ENCODE measurements at places on chromosomes 16 and 17. TPM values are rescaled to one million over a fixed set of nuclear protein-coding genes. Genes with fewer than 3 reads are reported as not detected.
A peak's percentile ranks its signal among the peaks of the same experiment; 100 is the strongest.

Gene PRSS53
- 1.3 TPM for total RNA-seq

Gene HSD17B1
- 1.1 TPM for total RNA-seq

DNA sequence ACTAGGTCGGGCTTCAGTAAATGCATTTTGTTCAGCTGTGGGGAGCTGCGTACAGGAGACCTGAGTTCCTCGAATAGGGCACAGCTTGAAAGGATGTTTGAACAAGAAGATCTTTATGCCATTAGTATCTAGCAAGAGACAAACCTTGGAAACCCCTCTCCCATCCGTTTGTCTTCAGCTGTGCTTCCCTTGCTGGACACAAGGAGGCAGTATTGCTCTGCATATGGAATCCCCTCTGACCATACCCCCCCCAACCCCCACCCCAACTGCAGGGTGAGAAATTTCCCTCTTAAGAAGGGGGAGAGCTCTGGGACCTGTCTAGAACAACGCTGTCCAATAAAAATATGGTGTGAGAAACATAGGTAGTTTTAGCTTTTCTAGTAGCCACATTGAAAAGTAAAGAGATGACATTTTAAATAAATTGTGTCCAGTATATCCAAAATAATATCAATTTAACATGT, 1.6 kb downstream of the MRM1 start:
- DNase-seq, result peak; percentile 90

DNA sequence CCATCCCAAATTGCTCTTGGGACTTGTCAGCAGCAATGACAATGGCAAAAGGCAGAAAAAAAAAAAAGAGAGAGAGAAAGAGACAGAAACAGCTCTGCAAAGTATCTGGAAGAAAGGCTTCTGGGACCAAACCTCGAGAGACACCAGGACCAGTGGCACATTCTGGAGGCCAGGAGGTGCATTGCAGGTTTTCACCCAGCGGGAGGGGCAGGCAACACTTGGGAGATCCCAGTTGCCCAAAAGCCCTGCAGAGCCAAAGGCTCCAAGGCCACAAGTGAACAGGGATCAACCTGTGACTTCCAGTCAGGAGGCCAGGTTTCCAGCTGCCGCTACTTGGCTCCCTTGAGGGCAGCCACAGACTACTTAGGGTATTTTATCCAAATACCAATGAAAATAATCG, 110.8 kb upstream of the CDH5 start:
- no peak for DNase-seq

DNA sequence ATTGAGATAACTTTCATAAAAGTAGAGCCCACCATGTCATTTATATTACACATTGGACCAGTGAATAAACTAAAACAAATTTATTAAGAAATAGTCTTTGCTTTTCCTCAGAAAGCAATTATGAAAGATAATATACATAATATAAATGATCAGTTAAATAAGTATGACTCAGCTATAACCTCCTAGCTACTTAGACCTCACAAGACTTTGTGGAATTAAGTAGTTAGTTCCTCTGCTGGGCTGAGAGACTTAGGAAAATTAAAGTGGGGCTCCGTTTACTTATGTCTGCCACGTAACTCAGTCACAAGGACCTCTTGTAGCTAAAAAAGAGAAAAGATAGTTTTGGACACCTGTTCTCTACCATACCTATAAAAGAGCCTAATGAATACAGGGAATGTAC, 76.9 kb downstream of the MRTFB start:
- no peak for DNase-seq

DNA sequence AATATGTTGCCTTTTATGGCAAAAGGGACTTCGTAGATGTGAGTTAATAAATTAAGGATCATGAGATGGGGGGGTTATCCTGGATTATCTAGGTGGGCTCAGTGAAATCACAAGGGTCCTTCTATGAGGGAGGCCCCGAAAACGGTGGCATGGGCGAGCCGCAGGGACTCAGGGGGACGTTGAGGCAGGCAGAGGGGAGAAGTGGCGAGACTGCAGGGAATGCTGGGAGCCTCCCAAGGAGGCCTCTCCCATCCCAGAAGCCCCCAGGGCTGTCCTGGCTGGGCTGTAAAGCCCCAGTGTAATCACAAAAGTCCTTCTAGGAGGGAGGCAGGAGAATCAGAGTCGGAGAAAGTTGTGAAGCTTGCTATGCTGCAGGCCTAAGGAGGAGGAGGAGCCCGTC, 35.0 kb downstream of the ITGAE start:
- DNase-seq, result no peak

DNA sequence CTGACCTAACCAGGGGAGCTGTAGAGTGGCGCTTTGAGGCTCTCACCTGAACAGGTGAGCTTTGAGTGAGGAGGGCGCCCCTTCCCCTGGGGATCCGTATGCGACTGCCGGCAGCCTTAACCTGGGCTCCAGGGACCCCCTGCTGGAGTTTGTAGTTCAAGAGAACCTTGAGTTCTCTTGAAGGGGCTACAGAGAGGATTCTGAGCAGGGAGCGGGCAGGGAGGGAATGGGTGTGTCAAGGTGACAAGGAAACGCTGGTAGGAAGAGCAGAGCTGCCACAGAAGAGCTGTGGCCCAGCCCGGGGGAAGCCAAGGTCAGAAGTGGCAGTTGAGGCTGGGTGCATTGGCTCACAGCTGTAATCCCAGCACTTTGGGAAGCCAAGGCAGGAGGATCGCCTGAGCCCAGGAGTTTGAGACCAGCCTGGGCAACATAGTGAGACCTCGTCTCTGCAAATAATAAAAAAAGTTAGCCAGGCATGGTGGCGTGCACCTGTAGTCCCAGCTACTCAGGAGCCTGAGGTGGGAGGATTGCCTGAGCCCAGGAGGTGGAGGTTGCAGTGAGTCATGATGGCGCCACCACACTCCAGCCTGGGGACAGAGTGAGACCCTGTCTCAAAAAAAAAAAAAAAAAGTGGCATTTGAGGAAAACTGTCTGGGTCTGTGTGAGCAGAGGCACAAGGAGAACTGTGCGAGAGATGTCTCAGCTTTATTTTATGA, 1.2 kb downstream of the LLGL2 start:
- DNase-seq, result peak; percentile 69

DNA sequence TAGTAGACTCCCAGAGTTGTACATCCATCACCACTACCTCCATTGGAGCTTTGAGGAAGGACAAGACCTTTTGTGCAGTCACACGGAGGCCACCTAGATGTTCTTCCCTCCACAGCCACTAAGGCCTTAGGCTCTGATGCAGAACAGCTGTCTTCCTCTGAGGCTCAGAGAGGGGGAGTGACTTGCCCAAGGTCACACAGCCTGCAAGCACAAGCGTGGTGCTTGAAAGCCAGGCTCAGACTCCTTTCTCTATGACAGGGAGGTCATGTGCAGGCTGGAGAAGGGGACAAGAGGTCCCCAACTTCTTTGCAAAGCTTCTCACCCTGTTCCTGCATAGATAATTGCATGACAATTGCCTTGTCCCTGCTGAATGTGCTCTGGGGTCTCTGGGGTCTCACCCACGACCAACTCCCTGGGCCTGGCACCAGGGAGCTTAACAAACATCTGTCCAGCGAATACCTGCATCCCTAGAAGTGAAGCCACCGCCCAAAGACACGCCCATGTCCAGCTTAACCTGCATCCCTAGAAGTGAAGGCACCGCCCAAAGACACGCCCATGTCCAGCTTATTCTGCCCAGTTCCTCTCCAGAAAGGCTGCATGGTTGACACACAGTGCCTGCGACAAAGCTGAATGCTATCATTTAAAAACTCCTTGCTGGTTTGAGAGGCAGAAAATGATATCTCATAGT, 12.7 kb downstream of the SCGB1C2 start:
- DNase-seq, result no peak

GRCh38 chr17:74512036-74512435, 19.2 kb downstream of the CD300LB start:
- DNase-seq, result no peak

DNA sequence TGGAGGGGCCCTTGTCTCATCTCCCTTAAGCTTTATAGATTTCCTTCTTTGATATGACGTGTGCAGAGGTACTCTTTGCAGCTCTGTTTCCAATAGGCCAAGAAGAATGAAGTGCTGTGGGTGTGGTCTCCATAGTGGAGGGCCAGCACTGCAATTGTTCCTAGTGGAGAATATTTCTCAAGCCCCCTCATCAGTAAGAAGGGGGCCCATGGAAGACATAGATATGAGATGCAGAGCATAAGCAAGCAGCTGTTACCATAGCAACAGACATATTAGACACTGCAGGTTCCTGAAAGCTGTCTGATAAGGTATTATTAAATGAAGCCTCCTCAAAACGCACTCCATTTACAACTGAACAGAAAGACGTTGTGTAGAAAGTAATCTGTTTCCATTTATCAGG, 240.7 kb downstream of the ZFHX3 start:
- no peak for DNase-seq

DNA sequence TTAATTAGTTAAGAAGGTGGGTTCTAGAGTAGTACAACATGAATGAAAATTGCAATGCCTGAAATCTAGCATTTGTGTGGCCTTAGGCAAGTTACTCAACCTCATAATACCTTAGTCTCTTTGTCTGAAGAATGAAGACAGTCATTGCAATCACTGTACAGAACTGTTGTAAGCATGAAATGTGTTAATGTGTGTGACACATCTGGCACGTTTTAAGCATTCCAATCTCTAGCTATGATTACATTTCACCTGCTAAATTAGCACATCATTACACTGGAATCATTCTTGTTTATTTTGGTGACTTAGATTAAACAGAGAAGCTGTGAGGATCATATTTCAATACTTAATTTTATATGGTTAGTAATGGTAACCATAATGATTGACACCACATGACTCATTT, 629.7 kb upstream of the KIF2B start:
- DNase-seq, result no peak

- peak; percentile 99 for DNase-seq
Observed at GRCh38 chr17:76141212-76142038, at the start of gene FOXJ1. Gene FOXJ1 (minus strand): TSS chr17:76141245. CDS start chr17:76140395, 850 bp downstream.

DNA sequence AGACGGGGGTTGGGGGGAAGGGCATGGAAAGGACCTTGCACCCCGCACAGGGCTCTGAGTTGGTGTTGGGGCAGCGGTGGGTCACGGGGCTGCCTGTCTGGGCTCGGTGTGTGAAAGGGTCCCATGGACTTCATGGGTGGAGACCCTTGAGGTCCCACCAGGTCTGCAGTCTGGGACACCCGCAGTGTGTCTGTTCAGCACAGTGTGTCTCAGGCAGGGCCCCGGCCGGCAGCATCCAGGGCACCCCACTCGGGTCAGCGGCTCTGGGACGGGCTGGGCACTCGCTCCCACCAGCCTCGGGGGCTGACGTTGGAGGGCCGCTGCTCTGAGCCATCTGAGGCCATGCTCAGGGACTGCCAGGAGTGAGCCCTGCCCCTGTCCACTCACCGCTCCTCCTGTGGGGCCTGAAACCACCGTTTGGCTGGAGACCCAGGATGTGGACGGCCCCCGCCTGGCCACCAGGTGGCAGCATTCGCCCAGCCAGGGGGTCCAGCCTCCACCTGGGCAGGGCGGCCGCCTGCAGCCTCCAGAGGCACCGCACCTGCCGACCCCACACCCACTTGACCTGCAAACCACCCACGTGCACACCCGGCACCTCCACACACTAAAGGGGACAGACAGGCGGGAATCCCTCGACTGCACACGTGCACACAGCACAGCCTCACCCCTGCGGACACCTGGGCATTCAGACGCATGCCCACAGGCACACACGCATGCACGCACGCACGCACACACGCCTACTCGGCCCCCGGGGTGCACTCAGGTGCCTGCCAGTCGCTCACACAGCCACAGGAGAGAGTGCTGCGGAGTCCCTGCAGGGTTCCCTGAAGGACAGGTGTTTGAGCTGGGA, 10.1 kb upstream of the ZFPM1 start:
- DNase-seq, result peak; percentile 99

GRCh38 chr16:64880994-64881393, 240.9 kb downstream of the CDH11 start:
- no peak for DNase-seq

- no peak for DNase-seq
Observed at GRCh38 chr17:72021417-72022041, 99.3 kb upstream of the SOX9 start.

DNA sequence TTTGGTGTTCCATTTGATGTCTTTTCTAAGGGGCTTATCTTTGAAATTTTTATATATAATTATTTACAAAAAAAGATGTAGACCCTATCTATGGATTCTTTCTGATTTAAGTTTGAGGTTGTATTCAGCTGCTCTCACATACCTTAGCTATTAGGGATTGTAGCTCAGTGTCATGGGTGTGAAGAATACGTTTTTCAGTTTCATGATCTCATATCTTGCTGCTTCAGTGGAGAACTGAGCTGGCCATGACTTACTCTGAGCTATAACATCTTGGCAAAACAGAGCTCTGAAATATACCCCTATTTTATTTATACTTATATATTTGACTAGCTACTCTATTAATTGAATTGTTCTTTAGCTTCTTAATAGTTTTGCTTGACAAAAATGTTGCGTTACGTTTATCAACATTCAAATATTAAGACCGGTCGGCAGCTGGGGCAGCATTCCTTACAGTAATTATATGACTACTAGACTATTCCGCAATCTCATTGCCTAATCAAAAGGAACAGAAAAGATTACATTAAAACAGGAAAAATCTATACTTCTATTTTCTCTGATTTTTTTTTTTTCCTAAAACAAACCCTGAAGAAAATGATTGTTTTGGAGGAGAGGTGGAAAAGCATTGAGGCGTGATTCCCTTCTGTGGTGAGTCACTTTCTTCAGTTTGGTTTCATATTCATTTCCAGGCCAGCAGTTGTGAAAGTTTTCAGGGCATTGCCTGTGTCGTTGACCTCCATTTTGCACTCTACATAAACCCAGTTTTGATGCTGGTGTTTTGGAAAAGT, 24.1 kb upstream of the KRT24 start:
- DNase-seq, result no peak

DNA sequence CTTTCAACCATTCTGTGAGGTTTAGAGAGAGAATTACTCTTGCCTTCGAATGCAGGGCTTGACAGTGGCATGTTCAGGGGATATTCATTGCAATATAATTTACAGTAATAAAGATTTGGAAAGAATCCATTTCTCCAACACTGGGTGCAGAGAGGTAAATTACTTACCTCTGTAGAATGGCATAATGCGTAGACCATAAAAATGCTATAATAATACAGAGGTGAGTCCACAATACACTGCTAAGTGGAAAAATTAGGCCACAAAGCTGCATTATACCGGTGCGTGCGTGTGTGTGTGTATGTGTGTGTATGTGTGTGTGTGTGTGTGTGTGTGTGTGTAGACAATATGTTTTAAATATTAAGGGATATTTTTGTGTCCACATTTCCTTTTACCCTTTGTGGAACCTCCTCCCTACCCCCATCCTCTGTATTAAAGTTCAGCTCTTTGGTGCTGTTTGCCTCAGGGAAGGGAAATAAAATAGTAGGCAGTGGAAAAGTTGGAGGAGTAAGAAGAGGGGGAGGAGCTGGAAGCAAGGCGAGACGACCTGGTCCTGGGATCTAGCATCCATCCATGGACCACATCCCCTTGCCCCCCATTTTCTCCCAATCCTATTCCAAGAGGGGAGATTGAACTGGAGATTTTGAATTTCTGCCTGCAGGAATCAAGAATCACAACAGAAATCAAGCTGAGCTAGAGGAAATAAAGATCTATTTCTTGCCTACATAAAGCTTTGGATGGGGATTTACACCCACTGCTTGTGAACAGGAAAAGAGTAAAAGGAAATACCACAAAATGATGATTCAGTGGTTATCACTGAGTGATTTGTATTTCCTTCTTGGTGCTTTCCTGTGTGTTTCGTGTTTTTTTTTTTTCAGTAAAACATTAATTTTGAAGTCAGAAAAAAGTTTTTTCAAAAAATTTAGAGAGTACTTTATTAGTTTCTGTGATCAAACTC, 124.8 kb downstream of the RGS9 start:
- DNase-seq, result no peak

Measured in H7 (cell line).